ENCODE measurements at places on chromosomes 1 and 21.

GRCh38 chr1:152783095-152783494 is 3.0 kb upstream of the LCE1E start:
- no peak for DNase-seq

DNA sequence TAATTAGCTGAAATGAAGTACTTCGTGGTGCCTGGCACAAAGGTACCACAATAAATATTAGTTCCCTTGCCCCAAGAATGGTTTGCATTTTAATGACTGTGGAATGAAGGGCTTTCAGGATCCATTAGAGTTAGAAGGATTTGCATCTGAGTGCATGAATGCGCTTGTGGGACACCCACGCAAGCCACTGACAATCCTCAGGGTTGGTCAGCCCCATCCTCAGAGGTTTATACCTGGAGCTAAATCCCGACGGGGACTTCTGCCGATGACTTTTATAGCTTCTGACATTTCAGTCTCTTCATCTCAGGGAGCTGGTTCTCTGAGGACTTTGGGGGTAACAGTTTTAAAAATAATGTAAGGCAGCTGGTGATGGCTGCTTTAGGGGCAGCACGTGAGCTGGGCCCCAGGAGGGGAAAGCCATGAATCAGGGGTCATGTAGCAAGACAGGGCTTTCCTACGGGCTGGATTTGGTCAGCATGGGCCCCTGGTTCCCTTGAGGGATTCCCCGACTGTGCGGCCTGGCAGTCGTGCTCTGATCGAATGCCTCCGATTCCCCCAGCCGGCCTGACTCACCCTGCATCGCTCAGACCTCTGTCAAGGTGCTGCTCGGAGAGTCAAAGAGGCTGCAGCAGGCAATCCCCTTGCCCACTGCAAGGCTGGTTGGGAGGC is 20.8 kb upstream of the IL10 start:
- DNase-seq, result no peak

DNA sequence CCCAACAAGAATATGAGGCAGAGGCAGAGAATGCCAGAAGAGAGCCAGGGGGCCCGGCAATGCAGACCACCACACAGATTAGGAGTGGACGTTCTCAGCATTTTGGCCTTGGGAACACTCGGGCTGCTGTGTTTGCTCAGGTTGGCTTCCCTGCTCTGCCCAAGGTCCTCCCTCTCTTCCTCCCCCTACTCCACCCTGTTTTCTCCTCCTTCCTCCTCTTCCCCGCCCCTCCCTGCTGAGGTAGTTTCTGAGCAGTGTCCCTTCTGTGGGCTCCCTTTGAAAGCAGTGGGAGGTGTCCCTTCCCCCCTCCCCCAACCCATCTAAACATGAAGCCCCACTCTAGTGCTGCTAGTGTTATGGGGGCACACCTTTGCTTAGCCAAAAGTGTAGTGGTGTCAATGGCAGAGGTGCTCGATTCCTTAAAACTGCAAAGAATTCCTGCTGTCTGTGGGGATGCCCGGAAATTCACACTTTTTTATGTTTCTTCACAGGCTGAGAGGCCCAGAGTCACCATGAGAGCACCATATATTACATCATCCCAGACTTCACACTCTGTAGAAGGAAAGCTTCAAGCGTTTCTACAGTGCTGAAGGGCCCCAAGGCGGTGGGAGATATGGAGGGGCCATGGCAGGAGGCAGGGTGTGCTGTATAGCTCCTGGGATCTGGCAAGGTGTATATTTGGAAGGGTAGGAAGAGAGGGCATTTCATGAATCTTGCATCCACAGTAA is at the start of gene HHIPL2:
Gene HHIPL2, minus strand, starts transcription at position 161 of the 728 bp plus-strand sequence. Its CDS starts 60 bp downstream, at position 101.
- DNase-seq, result no peak

DNA sequence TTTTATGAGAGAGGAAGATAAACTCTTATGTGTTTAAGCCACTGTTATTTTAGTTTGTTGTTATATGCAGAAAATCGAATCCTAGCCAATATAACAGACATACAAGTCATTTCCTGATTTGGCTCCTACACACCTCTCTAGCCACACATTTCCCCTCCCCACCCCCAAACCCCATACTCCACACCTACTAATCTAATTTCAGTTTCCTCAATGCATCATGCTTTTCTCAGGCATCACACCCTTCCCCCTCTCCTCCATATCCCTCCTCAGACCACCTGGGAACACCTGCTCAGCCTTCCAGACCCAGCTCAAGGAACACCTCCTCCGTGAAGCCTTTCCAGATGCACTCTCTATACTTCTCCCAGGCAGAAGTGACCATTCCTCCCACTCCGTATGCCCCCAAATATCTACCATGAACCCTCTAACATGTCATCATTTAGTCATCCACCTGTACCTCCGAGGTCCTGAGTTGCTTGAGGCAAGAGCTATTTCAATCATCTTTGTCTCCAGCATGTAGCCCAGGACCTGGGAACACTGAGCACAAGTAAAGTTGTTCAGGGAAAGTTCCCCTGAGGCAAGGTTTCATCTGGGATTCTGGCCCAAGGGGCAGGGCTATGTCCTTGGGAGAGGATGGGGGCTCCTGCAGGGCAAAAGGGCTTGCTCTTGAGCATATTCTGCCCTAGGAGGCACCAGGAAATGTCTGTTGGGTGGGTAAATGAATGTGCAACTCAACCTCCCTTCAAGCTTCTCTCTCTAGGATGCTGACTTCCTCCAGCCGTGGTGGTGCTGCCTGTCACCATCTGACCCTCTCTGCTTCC is 126.8 kb downstream of the HIVEP3 start:
- no peak for DNase-seq

DNA sequence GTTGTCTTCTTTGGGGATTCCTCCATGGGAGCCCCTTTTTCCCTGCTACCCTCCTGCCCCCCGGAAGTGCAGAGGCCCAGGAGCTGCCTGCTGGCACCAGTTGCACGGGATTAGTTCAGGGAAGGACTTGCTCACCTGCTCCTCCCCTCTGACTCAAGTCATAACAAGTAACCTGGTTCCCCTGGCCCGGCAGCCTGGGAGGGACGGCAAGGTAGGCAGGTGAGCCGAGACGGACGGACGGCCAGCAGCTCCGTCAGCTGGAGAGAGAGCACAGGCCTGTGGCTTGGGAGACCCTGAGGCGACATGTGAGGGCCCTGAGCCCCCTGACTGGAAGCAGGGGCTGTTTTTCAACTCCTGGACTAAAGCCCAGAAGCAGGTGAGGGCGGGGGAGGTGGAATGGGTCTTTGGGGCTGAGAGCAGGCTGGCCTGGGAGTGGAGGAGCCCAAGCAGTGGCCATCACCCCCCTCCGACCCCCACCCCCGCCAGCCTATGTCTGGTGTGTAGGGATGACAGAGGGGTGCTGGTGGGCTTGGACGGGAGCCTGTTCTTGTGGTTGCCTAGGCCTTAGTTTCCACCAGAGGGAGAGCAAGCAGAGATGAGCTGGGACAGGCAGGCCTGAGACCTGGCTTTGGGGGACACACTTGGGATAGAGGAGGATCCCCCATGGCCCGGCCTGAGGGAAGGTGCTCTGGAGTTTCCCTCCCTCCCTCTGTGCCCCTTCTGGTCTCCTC is at the start of gene INAVA:
Gene INAVA, plus strand, starts transcription at position 189 of the 731 bp plus-strand sequence. CDS start 3,501 bp downstream, outside the sequence.
- no peak for DNase-seq

GRCh38 chr1:100350787-100351094 is 1.6 kb upstream of the CDC14A start:
- no peak for DNase-seq

DNA sequence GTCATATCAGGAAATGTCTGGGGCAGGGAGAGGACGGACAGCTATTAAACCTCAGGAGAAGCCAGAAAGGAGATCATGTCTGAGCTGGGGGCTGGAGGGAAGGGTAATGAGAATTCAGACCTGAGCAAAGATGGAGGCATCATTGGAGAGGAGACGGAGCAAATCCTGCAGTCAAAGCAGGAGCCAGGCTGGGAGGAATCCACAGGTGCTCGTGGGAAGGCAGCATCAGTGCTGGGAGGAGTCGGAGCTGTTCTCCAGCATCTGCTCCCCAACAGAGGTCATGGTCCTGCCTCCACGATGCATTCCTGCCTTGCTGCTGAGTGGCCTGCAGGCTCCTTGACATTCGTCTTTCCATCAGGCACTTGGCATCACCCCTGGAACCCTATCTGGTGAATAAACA is 148.3 kb upstream of the RAB4A start:
- no peak for DNase-seq

DNA sequence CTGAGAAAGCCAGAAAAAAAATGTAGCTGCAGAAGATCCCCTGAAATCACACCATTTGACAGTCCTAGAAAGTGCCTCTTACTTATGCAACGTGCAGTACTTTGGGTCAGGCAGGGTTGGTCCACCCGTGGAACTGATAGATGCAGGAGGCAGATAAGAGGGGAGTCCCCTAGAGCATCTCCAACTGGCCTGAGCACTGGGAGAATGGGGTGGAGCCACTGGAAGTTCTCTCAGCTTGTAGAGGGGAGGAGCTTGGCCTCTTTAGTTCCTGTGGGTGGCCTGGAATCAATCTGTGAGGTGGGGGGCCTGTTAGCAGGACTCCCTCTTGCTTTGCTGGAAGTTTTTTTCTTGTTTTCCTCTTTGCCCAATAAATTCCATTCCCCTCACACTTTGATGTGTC is 335.7 kb upstream of the NCAM2 start:
- peak; percentile 12 for DNase-seq

DNA sequence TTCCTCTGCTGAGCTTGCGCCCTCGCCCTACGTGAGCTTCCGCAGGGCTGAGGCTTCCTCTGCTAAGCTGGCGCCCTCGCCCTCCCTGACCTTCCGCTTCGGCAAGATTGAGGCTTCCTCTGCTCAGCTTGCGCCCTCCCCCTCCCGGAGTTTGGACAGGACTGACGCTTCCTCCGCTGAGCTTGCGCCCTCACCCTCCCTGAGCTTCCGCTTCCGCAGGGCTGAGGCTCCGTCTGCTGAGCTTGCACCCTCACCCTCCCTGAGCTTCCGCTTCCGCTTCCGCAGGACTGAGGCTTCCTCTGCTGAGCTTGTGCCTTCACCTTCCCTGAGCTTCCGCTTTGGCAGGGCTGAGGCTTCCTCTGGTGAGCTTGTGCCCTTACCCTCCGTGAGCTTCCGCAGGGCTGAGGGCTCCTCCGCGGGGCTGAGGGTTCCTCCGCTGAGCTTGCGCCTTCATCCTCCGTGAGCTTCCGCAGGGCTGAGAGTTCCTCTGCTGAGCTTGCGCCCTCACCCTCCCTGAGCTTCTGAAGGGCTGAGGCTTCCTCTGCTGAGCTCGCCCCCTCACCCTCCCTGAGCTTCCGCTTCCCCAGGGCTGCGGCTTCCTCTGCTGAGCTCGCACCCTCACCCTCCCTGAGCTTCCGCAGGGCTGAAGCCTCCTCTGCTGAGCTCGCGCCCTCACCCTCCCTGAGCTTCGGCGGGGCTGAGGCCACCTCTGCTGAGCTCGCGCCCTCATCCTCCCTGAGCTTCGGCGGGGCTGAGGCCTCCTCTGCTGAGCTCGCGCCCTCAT is 753.6 kb upstream of the TPTE start:
- no peak for DNase-seq

GRCh38 chr1:242139442-242139841 is 140.5 kb upstream of the MAP1LC3C start:
- no peak for DNase-seq

DNA sequence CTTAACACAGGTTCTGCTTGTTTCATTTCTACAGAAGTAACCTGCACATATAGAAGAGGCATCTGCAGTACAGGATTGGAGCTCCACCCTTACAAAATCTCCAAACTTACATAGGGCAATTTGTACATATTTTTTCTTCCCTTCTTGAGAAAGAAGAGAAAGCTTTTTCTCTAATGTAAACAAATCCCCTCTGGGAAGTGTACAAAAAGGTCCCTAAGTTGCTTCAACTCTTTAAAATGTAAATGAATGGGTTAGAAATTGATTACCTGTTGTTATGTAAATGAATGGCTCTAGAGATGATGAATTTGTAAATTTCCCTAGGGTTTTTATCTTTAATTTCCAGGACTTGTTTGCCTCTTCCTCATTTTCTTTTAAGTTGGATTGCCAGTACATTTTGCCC is 1183.7 kb downstream of the MRPL39 start:
- DNase-seq, result no peak

GRCh38 chr1:54643736-54644135 is 2.1 kb downstream of the MROH7 start:
- DNase-seq, result no peak

DNA sequence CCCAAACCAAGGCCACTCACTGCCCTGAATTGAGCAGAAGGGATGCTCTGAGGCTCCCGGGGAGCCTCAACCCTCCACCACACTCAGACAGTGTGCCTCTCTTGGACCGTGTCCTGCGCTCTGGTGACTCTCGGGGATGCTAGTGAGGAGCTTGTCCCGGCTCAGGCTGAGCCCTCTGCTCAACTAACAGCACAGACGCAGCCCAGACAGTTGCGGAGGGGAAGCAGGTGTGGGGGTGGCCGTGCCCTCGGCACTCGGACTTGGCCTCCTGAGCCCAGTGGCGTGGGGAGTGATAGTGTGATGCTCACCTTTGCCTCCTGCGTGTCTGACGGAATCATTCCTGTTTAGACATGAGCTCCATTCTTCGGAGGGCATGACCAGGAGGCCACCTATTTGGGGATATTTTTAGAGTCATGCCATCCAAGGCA is 15.4 kb upstream of the SLC19A1 start:
- no peak for DNase-seq

DNA sequence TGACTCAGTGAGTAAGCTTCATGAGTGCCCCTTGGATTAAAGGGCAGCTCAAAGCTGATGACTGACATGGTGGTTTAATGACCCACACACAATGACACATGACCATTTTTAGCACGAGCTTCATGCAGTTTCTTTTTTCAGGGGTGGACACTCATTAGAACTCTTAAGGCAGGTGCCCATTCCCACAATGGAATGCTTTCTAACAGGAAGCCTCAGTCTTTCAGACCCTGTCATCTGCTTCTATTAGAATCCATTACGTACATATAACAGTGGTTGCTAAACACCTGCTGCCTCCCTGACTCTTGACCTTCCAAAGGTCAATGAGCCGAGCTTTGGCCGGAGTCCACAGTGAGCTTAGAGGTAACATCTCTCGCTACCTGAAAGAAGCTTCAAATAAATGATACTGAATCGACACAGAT is 27.4 kb downstream of the AKNAD1 start:
- no peak for DNase-seq

GRCh38 chr1:41499591-41499990 is 15.1 kb upstream of the EDN2 start:
- DNase-seq, result no peak
